ENCODE measurements at places on chromosomes 1 and 21.

DNA sequence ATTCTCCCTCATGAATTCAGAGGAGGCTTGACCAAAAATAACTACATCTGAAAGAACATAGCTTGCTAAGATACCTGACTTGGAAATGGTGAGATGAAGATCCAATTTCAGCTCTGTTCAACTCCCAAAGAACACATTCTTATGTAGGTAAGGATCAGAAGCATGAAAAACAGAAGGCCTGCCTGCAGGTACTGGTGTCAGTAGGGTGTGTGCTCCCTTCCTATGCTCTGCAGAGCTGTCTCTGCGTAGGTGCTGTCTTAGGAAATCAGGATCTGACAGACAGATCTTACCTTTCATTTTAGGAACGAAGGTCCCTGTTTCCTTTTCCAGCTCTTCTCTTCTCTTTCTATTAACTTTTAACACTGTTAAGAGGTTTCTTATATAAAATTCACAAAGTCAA is 5.6 kb upstream of the OR6K2 start:
- no peak for DNase-seq

DNA sequence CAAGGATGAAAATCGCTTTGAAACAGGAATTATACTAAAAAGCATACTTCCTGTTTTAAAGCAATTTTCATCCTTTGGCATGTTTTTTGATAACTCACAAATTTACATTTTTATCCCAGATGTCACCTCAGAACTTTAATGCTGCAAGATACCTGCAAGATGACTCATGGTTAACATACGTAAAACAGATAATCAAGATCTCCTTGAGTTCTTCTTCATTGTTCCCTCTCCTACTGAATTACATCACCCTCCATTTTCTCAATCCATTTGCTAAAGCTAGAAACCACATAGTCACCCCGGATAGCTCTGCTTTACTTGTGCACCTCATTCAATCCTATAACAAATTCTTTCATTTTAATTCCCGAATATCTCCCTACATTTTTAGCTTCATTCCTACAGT is 1114.2 kb downstream of the PLA2G4A start:
- DNase-seq = no peak

- DNase-seq = no peak
Observed at GRCh38 chr1:24224761-24225160, 37.7 kb upstream of the IFNLR1 start.

DNA sequence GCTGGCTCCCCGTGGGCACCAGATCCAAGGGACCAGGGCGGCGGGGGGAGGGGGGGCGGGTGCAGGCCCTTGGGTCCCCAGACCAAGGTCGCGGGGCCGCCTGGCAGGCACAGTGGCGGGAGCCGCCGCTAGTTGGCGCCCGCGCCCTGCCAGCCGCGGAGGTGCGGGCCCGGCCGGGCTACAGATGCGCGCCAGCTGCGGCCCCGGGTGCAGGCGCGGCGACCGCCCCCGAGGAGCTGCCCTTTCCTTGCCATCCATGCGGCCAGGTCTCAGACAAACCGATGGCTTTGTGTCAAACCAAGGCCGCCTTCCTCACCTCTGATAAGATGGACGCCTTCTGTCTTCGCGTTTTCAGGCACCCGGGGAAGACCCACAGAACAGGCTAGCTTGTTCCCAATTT is 2.2 kb upstream of the RUNX3 start:
- peak; percentile 59 for DNase-seq

DNA sequence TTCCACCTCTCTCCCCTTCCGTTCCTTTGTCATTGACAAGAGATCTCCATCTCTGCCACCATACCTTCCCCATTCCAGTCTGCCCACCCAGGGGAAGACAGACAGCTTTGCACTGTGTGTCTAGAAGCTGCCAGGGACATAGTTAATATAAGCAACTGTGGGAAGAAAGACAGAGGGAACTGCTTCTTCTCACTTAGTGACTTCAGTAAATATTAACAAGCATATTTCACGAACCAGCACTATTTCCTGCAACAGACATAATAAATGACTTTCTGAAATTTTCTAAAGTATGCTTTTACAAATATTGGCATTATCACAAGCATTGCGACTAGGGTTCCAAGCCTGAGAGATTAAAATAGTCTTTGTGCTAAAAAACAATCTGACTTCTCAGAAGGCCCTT is 43.2 kb upstream of the SLC6A9 start:
- no peak for DNase-seq

DNA sequence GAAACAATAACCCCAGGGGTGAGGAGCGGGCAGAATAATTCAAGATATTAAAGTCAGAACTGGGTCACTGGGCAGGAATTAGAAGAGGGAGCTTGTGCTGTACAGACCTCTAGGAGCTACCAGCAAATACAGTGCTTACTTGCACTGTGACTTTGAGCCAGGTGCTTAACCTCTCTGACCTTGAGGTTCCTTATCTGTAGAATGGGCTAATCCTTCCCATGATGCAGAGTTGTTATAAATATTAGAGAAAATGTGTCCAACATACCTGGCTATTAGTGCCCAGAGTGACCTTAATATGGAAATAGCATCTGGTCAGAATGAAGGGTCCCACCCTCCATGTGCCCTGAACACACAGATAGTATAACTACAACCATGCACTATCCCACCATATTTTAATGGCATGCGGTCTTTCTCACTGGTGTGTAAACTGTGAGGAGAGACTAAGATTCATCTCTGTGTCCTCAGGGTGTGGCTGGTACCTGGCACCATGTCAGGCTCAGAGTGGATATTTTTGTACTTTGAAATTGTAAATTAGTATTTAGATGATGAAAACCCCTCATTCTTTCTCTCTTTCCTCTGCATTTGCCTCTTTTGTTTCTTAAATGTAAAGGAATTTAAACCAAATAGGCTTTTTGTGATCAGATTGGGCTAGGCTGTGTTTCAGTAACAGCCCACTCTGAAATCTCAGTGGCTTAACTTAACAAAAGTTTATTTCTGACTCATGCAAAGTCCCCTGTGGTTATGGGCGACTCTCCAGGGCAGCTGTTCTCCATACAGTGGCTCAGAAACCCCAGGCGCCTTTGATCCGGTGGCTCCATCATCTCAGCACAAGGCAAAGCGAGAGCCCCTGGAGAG is 60.0 kb upstream of the ROR1 start:
- no peak for DNase-seq

GRCh38 chr1:71304125-71304524 is 223.3 kb upstream of the ZRANB2 start:
- no peak for DNase-seq

DNA sequence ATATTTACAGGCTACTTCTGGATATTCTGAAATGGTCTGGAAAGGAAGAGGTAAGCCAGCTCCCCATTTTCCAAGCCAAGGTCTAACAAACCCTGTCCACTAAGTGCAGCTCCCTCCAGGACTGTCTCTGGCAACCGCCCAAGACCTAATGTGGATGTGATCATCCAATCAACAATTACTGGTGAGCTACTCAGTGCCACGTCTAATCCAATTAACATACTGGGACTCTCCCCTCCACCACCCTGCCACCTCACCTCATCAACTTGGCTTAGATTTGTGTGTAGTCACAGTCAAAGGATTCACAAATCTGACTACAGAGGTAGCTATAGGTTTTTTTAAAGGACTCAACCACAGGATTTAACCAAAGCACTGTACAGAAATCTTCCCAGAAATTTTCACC is 25.4 kb upstream of the S100A7 start:
- DNase-seq = no peak

GRCh38 chr1:5645135-5645399 is 347.2 kb downstream of the NPHP4 start:
- no peak for DNase-seq
